ENCODE measurements at places on chromosomes 5 and 9.

GRCh38 chr9:80061940-80062339 is 490.2 kb downstream of the TLE4 start:
- DNase-seq = peak; percentile 74

DNA sequence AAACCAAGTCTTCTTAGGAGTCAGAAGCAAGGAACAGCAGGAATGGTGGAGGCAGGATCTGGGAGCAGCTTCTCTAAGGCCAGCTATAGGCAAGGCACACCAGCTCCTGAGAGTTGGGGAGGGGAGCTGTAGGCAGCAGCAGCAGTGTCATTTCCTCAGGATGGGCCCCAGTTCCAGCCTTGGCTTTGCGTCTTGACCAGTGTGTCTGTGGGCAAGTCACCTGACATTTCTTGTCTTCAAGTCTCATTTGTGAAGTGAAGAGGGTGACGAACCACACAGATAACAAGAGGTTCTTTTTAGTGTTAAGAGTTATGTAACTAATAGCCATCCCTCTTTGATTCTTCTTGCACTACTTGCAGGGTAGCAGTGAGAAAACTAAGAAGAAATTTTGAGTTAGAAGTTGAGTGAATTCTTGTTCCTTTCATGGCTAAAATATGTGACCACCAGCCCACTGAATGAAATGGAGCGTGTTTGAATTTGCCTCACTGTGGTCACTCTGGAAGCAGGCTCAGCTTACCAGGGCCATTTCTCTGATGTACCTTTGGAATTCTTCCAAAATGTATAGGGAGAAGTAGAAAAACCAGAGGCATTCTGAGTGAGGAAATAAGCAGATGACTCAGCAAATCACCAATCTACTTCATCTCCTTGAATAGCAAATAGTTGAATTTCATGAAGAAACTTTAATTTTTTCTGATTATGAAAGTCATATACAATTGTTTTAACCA is 42.4 kb downstream of the RHOBTB3 start:
- DNase-seq = peak; percentile 76

DNA sequence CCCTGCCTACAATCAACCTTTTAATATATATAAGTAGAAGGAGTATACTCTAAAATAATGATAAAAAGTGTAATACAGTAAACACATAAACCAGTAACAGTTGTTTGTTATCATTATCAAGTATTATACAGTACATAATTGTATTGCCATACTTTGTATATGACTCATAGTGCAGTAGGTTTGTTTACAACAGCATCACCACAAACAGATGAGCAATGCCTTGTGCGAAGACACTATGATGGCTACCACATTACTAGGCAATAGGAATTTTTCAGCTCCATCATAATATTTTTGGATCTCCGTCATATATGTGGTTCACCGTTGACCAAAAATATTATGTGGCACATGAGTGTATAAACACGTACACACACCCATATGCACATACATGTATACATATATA is 69.7 kb upstream of the APC start:
- no peak for DNase-seq

DNA sequence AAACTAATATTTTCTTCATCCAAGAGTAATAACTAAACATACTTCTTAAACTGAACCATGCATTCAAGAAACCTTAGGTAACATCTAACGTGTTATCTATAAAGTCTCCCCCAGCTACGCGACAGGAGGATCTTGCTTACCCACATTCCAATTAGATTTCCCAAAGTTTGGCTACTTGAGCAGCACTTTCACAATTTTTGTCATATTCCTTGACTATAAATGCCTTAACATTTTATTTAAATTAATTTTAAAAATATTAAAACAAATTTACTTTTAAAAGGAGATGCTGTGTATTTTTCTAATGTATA is 25.3 kb upstream of the IFNE start:
- DNase-seq = no peak

GRCh38 chr5:3092664-3093063 is 341.2 kb upstream of the IRX2 start:
- no peak for DNase-seq

- DNase-seq = no peak
Measured at GRCh38 chr5:64773533-64773932, 4.8 kb downstream of the CWC27 start.

DNA sequence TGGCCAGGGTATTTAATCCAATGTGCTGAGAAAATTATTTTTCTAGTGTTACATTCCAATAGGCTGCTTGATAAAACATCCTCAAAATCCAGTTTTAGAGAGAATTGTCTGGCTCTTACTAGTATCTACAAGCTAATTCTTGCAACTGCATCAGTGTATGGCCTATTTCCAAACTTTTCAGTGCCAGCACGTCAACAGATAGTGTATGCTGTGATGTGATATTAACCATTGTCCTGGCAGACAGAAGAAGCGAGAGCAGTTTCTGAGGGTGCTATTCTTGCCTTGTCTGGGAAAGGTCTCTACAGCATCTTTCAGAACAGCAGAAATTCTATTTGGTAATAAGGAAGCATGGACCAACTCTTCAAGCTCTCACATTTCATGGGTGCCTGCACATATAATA is 174.2 kb upstream of the CDH12 start:
- no peak for DNase-seq

GRCh38 chr9:136087741-136088480 is 7.2 kb downstream of the NACC2 start:
- DNase-seq = no peak

DNA sequence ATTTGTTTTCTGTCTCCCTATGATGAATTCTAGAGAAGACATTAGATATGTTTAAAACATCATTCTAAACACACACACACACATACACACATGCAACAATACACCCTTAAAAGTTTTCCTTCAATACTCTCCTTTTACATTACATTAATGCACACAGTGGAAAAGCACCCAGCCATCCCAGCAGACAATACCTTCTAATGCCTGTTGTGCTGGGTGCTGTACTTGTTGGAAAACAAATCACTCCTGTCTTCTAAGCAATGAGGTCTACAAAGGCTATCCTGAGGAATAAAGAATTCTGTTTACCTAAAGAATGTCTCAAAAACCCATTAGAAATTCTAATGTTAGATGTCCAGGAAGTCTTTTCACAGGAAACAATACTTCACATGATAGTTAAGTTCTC is 259.1 kb upstream of the PPP1R2B start:
- DNase-seq = no peak

DNA sequence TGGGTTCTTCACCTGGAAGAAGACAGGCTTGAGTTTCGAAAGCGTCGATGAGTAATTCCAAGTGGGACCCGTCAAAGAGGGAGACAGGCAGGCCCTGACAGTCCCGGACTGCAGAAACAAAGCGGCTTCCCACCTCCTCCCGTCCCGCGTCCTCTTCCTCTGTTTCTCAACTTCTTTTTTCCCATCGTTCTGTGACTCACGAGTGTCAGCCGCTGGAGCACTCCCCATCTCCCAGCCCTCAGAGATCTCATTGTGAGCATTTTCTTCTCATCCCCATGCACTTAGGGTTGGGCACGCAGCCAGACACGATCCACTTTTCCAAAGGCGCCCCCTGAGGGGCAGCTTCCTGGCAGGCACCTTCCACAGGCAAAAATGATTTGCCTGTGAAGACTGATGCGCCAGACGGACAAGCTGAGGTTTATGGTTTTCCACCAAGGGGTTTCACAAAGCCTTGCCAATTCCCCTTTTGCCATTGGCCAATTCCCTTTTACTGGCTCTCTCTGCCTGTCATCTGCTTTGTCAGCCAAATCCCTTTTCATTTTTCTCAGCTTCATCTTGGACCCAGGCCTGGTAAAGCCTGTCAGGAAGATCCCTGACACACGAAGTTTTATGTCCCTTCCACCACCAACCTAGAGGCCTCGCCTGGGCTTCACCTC is 86.5 kb upstream of the ANKRD55 start:
- no peak for DNase-seq

DNA sequence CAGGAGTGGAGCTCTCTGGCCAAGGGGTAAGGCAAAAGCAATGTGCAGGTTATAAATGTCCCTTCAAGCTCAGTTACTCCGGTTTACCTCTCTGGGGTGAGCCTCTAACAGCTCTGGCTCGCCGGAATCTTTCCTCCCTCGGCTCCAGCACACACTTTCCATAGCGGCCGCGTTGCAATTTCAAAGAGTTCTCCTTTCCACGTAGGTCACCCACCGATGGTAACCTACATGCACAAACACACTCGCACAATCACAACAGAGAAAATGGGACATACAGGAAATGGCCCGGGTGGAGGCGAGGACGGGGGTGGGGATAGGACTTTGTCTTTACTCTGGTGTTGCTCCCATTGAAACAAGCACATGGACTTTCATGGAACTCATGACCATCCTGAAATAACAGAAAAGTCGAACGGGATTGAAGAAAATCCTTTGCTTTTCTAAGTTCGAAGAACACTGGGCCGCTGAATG is 1.2 kb downstream of the LHFPL2 start:
- DNase-seq = peak; percentile 29

DNA sequence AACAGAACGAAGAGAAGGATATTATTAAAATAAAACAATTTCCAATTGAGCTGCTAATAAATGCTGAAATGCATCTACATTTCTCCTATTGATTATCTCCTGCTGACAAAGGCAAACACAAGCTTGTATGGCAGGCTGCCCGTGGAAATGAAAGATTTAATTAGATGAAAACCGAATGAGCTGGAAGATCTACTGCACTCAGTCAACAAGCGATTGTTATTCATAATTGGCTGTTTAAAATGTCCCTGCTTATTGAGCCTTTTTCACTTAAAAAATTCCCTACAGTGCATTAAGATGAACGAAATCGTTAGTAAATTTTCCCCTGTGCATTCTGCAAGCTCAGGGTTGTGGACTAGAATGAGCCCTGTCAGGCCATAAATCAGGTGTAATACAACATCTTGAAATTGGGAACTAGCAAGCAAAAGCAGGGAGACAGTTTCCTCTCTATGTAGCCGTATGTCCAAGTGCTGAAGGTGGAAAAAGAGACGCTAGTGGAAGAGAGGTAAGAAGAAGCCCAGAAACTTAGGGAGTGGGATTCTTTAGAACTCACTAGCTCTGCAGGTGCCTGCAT is 28.5 kb upstream of the KIF4B start:
- DNase-seq = no peak

- DNase-seq = no peak
Measured at GRCh38 chr5:2270467-2270866, 387.7 kb upstream of the IRX4 start.

DNA sequence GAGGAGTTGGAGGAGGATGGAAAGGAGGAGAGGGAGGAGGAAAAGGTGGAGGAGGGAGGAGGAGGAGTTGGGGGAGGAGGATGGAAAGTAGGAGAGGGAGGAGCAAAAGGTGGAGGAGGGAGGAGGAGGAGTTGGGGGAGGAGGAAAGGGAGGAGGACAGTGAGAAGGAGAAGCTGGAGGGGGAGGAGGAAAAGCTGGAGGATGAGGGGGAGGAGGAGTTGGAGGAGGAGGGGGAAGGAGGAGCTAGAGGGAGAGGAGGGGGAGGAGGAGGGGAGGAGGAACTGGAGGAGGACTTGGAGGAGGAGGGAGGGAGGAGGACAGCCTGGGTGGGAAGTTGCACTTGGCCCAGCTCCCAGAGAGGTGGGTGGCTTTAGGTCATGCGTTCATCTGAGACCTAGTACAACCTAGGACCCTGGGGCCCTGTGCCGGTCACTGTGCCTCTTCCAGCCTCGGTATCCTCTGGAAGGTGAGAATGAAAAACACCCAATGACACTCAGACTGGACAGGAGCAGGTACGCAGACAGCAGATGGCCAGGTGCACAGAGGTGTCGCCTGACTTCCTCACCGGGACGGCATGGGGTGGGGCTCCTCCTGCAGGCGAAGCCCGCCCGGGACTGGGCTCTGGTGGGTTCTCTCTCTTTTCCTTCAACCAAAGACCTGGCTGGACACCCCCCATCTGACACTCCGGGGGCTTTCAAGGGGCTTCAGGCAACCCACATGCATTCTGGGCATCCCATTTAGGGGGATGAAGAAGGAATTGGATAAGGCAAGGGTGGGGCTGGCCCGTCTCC is 12.2 kb upstream of the SLC2A6 start:
- DNase-seq = no peak

- DNase-seq = no peak
Measured at GRCh38 chr5:61491861-61492260, 159.8 kb downstream of the ZSWIM6 start.

- DNase-seq = no peak
Measured at GRCh38 chr5:81469676-81470075, 75.7 kb upstream of the ACOT12 start.

- no peak for DNase-seq
Measured at GRCh38 chr5:153896701-153897100, 142.0 kb downstream of the FAM114A2 start.
